ENCODE measurements at places on chromosomes 11 and 22.

- peak; percentile 58 for DNase-seq
These were observed 6.8 kb downstream of the NAA40 start for GRCh38 chr11:63945477-63946163.

GRCh38 chr11:8704136-8704535, 21.5 kb downstream of the RPL27A start:
- DNase-seq, result no peak

DNA sequence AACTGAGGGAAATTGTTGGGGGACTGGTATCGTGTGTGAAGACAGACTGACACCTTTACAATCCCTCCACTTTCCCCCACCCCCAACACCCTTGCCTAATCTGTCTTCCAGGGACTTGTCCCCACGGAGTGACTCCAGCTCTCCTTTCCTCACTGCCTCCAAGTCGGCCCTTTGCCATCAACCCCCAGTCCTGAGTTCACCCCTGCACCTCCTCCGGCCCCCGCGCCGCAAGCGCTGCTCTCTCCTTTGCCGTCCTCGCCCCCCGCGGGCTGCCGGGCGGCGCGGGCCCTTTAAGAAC, 183 bp upstream of the ABCG4 start:
- DNase-seq, result no peak

DNA sequence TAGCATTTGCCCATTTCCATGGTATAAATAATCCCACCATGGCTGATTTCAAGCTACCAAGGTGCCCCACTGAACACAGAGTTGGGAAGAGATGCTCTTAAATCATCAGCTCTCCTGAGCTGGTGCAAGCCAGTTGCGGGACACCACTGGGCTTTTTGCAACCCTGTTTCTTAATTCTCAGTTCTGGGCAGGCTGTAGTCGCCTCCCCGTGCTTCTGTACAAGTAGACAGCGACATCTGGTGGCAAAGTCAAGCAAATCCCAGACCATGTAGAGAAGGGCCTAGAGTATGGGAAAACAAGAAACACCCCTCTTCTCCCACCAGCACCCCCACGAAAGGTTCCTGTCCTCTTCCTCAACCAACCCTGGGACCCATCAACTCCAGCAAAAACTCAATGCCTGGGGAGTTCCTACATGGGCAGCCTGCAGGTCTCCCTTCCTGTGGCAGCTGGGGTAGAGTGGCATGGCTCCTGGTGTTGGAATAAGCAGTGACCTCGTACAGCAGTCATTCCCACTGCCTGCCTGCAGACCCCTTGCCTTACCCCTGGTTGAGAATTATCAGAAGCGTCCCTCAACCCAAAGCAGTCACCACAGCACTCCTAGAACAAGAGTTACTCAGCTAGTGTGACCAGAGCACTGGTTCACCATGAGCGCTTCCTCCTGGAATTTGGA, 68.4 kb downstream of the IGLL5 start:
- DNase-seq, result no peak

DNA sequence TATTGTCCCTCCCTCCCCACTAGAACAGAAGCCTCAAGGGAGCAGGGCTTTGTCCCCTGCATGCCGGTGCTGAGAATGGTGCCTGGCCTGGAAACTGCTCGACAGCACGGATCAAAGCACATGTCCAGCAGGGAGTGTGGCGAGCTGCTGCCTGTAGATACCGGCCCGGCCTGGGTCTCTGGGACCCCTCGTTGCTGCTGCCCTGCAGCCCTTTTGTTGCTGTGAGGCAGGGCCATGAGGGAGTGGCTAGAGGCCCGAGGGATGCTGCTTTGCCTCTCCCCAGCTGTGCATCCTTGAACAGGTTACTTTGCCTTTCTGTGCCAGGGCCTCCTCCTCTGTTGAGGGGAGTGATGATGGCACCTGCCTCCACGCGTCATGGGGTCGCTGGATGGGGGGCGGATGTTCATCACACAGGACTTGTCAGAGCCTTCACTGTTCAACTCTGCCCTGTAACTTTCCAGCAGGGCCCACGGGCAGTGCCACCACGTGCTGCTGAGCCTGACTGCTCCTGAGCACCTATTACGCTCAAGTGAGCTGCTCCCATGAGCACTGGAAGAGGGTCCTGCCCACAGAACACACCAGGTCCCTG, 15.3 kb upstream of the PARVG start:
- no peak for DNase-seq

DNA sequence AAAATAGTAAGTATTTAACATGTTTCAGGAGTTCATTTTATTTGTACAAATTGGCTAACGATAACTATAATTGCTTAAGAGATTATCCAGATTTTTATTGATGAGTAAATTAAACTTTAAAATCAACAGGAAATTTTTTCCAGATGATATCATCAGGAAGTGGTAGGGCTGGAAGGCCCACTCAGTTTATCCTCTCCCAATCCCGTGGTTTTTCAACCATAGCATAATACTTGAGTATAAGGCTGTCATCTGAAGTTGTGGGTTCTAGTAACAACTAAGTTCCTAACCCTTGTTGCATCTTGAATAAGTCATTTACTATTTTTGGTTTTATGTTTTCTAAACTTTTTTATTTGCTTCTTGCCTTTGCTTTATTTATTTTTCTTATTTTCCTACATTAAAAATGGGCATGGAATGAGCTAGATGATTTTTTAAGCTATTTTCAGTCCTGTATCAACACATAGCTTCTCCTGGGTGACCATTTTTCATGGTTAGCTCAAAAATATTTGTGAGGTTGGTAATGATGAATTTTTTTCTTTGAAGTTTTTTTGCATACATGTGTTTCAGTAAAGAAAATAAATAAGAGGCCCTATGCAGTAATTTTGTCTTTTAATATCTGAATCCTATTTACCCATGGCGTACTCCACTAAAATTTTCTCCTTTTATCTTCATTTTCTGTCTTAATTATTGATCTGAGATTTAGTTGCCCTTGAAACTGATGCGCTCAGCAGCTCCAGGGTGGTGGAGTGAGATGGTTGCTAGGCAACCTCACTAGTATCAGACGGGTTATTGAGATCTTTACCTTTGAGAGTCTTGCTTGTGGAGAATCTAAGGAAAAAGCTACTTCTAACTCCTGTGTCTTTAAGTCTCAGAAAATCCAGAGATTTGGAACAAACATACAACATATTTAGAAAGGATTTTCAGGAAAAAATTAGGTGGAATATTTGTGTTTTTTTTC, 452.0 kb upstream of the CCDC179 start:
- no peak for DNase-seq

GRCh38 chr11:131025421-131026125, 109.3 kb upstream of the SNX19 start:
- no peak for DNase-seq

GRCh38 chr11:115425250-115425649, 79.0 kb downstream of the CADM1 start:
- no peak for DNase-seq

- no peak for DNase-seq
These were observed 453.7 kb downstream of the INSC start for GRCh38 chr11:15568440-15568839.

- DNase-seq, result no peak
These were observed 326.6 kb upstream of the PITPNB start for GRCh38 chr22:28245579-28246224.

DNA sequence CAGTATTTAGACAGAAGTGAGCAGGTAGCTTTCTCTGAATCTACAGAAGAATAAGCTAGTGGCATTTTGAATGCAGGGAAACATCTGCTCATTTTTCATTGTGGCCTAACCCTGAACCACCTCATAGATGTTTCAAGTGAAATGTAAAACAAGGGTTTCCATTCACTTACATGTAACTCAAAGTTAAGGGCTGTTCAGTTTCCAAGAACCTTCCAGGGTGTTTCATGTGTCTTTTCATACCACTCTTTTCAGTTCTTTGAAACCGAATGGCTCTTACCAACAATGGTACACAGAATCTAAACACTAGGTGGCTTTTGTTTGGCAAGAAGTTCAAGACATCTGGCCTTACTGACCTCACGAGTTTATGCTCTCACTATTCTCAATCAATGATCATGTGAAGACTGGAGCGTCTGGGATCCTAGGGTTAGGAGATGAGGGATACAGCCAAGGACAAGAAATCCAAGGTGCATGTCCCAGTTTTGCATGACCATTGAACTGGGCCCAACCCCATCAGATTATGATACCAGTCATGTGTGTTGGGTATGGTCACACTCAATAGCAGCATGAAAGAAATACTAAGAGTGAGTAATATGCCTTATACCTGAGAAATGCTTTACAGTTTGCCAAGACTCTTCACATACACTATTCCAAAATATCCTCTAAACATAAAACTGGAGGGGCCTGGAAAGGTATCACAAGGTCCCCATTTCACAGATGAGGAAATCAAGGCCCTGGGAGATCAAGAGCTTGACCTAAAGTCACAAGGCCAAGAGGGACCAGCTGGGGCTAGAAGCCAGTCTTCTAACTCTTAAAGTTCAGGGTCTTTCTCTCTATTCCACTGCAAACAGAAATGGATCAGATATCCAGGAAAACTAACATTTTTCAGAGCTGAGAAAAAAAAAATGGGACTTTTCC, 92.7 kb downstream of the ETS1 start:
- DNase-seq, result no peak

DNA sequence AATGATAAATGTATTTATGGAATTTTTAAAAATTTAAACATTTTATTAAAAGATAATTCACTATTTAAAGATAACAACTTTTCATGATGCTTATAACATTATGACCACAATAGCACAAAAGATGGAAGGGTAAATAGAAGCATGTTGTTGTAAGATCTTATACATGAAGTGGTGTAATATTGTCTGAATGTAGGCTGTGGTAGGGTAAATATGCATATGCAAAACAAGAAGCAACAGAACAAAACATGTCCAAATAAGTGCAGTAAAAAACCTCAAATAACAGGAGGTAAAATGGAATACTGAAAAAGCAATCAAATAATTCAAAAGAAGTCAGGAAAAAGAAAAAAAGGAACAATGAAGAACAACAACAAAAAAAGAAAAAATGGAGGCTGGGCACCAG, 56.0 kb downstream of the ADM start:
- no peak for DNase-seq

DNA sequence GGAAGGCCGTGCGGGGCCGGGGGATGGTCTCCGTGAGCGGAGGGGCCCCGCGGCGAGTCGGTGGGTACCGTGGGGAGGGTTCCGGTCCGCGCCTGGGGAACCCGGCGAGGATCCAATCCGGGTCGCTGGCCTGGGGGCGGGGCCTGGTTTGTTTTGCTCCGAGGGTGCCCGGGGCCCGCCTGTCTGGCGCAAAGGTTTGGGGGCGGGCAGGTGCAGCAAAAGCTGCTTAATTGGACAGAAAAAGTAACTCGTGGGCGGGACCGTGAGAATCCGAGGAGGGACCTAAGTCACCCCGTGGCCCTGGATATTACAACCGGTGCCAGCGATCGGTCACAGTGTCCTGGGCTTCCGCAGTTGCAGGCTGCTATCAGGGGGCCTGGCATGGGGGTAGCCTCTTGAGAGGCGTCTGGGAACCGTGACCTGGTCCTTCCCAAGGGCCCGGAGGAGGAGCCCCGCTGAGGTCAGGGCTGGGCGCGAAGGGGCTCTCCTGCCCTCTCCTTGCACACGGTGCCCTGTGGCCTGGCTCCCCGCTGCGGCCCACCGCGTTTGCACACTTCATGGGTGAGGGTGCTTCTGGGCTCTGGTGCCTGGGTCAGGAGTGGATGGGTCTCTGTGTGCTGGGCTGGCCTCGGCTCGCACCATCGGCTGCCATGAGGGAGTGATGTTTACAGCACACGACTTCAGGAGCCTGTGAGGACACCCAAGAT, 1.4 kb downstream of the PNPLA2 start:
- DNase-seq, result peak; percentile 68

GRCh38 chr11:60995798-60996197, 24.3 kb downstream of the CD6 start:
- no peak for DNase-seq

GRCh38 chr22:30876915-30877553, 91.5 kb downstream of the MORC2 start:
- DNase-seq, result peak; percentile 8

DNA sequence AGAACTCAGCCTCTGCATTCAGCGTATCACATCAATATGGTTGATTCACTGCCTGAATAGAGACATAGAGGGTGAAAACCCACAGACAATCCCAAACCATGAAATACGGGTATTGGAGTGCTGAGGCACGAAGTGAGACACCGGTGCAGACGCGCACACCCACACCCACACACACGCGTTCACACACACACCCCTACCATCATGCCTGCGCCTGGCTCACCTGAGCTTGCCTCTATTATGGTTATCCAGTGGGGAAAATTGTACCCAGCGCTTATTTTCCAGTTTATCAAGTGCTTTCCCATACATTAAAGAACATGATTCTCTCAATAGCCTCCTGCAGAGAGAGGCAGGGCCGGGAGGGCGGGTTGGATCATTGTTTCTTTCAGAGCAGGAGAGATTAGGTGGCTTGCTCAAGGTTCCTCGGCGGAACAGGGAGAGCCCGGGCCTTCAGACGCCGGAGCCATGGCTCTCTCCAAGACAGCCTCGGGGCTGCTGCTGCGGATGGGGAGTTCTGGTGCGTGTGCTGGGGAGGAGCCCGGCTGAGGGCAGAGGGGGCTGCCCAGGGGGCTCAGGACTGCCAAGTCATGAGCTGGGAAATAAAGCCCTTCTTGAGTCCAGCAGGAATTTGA, 78.9 kb upstream of the THY1 start:
- DNase-seq, result no peak

DNA sequence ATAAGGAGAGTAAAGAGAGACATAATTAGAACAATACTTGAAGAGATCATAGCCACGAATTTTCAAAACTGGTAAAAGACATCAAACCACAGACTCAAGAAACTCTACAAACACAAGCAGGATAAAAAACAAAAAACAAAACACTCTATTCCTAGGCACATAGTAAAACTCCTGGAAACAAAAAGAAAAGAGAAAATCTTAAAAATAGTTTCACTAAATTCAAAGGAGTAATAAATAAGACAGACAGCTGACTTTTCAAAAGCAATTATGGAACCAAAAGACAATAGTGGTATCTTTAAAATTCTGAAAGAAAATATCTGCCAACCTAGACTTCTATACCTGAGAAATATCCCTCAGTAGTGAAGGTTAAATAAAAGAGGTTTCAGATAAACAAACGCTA, 9.2 kb upstream of the NARS2 start:
- no peak for DNase-seq

DNA sequence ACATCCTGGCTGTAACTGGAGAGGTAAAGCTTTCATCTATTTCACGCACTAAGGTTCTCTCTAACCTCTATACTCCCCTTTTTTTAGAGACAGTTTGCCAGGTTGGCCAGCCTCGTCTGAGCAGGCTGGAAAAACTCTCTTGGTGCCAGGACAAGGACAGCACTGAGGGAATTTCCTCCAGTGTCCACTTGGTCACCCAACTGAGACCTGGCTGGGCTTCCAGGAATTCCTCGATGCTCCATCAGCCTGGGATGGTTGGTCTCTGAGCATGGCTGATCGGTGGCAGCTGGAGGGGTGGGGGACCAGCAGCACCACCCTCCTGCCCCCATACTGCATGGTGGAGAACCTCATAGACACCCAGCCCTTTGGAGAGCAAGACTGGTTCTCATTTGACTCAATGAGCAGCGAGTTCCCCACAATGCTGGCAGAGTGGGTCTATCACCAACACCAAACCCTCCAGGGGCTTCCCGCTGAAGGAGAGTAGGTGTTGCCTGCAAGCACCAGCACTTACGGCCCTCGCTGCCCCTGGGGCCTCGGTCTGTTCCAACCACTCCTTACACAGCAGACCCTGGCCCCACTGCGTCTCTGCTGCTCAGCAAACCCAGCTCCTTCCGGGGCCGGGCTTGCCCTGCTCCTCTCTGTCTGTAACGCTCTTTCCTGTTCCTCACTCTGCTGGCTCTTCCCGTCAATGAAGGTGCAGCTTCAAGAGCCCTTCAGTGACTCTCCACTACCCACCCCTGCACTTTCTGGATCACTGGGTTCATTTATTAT, 122.2 kb downstream of the ST3GAL4 start:
- DNase-seq, result no peak

Measured in NCI-H2107 (cell line).